Astrocyte (in vitro differentiated cells and primary cell): ENCODE measurements at places on chromosomes 2 and 18.

- no peak for DNase-seq
These were observed 223.1 kb upstream of the ID2 start for GRCh38 chr2:8458503-8459459.

GRCh38 chr18:13390711-13391110 is 172.2 kb downstream of the LDLRAD4 start:
- DNase-seq, result no peak

GRCh38 chr2:30721668-30722647 is 85.3 kb downstream of the CAPN13 start:
- no peak for DNase-seq

DNA sequence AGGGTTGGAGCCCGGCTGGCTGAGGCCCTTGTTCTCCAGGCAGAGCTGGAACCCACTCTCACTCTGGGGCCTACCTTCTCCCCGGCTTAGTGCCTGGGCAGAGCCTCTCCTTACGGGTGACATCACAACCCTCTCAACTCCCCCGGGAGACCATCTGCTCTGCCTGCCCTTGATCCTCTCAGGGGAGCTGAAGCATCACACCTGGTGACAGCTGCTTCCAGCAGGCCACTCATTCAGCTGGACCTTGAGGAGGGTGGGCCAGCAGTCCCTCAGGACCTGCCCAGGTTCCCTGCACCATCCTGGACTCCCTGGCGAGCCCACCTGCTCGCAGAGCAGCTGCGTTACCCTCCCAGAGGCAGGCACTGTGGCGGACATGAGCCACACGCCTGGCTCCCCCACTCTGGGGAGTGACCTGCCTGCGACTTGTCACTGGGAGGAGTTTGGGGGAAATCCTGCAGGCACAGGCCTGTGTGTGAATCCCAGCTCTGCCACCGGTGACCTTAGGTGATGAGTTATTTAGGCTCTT is 13.1 kb downstream of the HS6ST1 start:
- DNase-seq, result no peak

DNA sequence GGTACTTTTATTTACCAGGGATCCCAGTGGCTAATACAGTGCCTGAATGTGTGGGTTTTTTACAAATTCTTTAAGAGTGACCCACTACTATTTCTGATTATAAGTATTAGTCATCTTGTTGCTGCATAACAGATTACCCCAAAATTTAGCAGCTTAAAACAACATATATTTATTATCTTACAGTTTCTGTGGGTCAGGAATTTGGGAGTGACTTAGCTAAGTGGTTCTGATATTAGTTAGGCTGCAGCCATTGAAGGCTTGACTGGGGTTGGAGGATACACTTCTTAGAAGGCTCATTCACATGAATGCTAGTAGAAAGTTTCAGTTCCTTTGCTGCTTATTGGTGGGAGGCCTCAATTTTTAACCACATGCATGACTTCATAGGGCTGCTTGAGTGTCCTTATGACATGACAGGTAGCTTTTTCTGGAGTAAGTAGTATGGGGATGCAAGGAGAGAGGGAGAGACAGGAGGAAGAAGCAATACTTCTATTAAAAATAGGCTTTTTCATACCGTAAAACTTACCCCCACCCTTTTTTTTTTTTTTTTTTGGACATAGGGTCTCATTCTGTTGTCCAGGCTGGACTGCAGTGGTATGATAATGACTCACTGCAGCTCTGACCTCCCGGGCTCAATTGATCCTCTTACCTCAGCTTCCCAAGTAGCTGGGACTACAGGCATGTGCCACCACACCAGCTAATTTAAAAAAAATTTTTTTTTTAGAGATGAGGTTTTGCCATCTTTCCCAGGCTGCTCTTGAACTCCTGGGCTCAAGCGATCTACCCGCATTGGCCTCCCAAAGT is 13.3 kb upstream of the POLE4 start:
- DNase-seq, result peak; percentile 79

GRCh38 chr2:241279413-241279812 is 36.1 kb downstream of the HDLBP start:
- no peak for DNase-seq

DNA sequence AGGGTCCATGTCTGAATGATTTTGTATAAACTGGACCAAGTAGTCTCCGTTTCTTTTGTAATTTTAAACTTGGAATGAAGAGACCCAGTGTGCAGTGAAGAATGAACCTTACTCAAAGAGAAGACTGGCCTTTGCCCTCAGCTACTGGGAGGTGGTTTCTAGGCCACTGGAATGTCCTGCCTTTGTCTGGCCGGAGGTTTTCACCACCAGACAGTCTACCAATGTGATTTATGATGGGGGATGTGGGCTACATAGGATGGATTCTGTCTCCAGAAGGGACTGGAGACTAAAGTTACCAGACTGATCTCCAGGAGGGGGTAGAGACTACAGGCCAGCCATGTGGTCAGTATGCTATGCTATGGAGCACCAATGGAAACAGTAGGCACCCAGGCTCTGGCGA is 42.8 kb upstream of the RAB31 start:
- peak; percentile 39 for DNase-seq

- DNase-seq, result no peak
These were observed 73.5 kb downstream of the EMX1 start for GRCh38 chr2:72990695-72991438.

DNA sequence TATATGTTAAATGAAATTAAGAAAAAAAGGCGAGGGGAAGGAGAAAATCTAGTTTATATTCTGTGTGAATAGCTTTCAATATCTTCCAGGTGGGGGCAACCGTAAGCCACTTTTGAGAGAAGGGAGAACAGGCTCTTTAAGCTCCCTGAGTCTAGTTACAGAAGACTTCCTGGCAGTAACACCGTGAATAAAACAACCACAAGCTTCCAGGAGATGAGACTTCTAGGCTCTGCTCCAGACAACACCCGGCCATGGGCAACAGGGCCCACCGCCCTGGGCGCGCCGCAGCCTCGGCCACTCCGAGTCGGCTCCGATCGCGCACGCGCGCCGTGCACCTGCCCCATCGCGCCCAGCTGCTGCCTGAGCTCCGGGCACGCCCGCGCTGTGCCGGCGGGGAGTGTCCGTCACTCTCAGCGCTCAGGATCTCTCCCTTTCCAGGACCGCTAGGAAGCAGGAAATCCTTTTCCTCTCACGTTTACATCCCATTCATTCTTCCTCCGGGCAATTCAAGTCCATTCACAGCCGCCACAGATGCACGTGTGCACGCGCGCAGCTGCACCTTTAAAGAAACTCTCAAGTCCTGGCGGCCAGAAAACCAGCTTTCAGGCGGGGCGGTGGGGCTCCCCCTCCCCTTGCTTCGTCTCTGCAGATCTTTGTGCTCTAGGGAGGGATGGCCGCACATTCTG is 19.4 kb upstream of the PAX3 start:
- DNase-seq, result peak; percentile 56

DNA sequence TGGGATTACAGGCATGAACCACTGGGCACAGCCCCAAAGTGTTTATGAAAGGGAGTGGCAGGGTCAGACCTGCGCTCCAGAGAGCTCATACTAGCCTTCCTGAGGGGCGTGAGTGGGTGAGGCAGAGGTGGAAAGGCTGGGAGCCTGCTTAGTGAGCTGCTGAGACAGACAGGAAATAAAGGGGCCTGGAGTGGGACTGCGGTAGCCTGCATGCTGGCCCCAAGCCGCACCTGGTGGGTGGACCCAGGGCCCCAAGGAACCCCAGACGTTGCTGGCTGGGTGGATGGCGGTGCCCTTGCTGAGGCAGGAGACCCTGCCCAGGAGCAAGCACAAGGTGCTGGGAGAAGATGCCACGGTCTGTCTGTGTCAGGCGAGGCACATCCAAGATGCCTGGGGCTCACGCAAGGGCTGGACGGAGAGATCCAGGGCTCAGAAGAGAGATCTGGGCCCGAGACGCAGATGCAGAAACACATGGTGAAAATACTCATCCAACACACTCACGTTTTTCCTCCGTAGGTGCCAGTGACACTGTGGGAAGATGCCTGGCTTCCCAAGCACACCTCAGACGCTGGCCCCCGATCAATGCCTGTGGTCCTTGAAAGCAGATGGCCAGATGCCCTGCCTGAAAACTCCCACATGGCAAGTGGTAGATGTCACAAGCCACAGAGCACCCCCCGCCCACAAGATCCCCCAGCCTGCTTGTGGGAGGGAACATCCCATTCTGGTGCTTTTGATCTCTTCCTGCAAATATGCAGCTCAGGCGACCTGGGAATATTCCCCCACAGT is 151.1 kb downstream of the GLI2 start:
- DNase-seq, result no peak
